ENCODE measurements at places on chromosomes 3 and 15. TPM values are rescaled to one million over a fixed set of nuclear protein-coding genes. Genes with fewer than 3 reads are reported as not detected.

DNA sequence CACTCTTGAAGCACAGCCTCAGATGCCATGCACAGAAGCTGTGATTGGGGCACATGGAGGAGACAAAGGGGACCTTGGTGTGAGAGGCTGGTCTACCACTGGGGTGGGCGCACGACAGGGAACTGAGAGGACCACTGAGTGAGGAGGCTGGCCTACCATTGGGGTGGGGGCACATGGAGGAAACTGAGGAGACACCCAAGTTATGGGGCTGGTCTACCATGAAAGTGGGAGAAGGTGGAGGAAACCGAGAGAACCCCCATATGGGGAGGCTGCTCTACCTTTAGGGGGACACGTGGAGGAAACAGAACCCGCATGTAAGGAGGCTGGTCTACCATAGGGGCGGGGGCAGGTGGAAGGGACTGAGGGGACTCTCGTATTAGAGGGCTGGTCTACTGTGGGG, 153.4 kb downstream of the FBLN2 start:
- DNase-seq, result no peak

DNA sequence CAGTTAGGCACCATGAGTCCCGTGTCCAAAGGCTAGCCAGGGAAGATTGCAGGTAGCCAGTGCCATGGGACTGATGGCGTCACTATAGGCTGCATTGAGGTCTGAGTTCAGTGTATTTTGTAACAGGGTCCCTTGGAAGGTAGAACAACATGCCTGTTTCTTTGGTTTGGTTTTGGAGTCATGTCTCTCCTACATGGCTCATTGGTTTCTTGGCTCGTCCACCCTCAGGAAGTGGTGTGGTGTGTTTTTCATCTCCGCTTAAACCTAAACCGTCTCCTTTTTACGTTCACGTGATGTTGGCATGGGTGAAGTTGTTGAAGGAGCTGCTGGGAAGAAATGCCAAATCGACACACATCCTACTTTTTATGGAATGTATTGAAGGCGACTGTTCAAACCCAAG, 71.6 kb downstream of the FLNB start:
- DNase-seq, result no peak

DNA sequence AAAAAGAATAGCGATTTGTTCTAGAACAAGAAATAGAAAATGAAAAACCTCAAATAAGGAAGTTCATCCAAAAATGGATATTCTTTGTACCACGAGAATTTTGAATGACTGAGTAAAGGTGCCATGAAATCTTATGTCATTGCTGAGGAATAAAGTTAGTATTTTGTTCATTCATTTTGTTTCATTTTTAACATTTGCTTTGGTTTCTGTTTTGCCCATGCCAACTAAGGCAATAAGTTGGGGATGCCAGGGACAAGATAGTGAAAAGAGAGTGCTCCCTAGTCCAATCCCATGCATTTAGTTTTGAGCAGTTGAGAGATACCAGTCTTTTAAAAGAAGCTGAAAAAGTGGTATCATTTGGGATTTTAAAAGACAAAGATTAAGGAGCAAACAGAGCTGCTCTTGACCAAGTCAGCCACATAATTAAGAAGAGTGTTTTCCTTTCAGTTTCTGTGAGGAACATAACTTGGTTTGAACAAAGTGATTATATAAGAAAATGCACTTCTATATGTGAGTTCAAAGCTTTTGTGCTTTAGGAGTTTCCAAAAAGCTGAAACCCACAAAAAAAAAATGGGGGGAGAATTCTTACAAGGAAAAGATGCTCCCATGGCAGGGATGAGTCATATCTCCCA, 201.4 kb downstream of the PLOD2 start:
- no peak for DNase-seq

GRCh38 chr3:148269816-148270215, 427.9 kb upstream of the AGTR1 start:
- DNase-seq, result no peak

DNA sequence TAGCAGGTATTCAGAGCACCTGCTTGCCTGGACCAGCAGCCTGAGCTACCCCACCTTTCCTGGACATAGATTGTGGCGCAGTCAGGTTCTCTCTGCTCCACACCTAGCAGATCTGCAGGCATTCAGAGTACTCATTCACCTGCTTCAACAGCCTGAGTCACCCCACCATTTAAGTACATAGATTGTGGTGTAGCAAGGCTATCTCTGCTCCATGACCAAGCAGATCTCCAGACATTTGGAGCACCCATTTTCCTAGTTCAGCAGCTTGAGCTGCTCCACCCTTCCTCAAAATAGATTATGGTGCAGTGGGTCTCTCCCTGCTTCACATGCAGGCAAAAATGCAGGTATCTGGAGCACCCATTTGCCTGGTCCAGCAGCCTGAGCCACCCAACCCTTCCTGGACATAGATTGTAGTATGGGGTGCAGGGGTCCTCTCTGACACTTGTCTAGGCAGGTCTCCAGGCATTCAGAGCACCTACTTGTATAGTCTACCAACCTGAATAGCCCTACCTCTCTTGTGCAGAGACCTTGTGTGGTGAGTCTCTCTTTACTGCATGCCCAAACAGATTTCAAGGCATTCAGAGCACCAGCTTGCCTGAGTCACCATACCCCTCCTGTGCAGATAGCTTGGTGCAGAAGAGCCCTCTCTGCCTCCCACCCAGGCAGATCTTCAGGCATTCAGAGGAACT, 466.0 kb upstream of the THBS1 start:
- DNase-seq, result no peak

DNA sequence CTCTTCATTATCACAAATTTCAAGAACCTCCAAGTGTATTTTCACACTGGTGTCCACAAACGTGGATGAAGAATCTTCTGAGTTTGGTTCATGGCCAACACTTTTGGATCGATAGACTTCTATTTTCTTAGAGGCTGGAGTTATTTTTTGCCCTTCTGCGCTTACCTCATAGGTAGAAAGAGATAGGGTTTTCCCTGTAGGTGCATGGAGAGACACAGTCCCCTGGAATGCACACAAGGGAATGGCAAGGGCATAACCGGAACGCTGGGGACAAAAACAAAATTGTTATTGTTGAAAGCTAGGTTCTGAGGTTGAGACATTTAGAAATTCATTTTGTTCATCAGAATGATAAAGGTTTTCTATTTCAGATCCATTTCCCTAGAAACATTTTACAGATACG, 13.7 kb upstream of the DHX36 start:
- DNase-seq, result no peak

- DNase-seq, result no peak
These were observed 52.3 kb upstream of the HACD2 start for GRCh38 chr3:123637131-123637530.

DNA sequence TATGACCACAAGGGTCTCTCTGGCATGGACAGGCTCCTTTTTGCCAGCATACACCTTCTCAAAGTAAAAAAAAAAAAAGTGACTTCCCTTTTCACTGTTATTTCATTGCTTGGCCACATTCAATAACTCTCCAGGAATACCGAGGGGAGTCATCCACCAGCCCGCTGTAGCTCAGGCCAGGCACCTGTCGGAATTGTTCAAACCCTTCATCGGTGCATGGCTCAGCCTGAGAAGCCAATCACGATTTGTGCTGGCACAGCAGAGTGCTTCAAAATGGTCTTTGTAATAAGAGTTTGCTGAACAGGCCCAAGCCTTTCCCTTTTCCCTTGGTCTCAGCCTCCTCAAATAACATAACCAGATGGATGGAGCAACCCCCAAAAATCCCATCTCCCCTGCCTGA, 145.4 kb downstream of the PDZRN3 start:
- DNase-seq, result no peak

GRCh38 chr3:161212906-161213305, 8.2 kb upstream of the NMD3 start:
- DNase-seq, result no peak

- DNase-seq, result no peak
These were observed 14.6 kb downstream of the C2CD4B start for GRCh38 chr15:62150445-62150844.

The C3orf85 gene
- 2.6 TPM for total RNA-seq

The C3orf49 gene
- total RNA-seq, result not detected

The COL6A5 gene
- 3.6 TPM for total RNA-seq

The ITGA11 gene
- total RNA-seq, result 84.5 TPM

Measured in umbilical cord (tissue), 2 donors.